Inflammatory macrophage (primary cell): ENCODE measurements at places on chromosomes 1 and 21.

DNA sequence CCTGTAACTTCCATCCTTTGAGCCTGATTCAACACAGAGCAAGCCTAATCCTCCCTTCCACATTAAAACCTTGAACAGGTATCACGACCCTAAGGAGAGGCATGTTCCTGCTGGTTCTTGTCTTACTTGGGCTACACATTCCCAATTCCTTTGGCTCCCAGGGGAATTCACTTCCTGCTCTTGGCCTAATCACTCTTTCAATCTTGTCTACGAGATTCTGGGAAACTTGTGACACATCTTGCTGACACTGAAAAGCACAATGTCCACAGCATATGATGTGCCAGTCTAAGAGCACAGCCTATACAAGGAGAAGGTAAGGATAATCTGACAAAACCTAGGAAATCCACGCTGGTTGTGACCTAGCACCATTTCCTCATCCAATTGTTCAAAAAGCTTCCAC is 163.9 kb downstream of the GABPA start:
- DNase-seq = no peak

- DNase-seq = peak; percentile 49
These were observed 187.1 kb downstream of the HIVEP3 start for GRCh38 chr1:41731516-41732030.

DNA sequence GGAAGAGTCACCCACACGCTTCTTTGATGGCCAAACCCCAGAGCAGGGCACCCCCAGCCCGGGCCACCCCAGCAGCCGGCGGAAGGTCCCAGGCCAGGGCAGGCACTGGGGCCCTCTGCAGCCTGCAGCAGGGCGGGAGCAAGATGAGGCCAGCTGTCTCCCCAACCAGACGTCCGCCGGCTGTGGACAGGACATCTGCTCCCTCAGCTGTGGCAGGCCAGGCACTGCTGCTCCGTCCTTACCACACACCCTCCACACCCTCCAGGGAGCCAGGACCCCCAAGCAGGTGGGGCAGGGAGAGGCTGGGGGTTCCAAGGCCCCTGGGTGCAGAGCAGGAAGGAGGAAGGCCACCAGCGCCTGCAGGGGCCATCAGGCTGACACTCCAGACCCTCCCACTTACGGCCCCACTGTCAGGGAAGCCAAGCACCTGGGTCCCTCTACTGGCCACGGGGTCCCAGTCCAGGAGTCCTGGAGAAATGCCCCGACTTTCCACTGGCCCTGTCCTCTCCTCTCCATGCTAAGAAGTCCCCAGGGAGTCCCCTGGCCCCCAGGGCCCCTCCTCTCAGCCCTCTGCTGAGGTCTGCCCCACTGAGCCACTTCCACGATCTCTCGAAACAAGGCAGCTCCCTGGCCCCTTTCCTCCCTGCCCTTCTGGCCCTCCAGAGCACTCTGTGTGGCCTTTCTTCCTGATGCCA is 5.6 kb downstream of the WNT9A start:
- no peak for DNase-seq

GRCh38 chr21:14523234-14523633 is 22.9 kb downstream of the SAMSN1 start:
- peak; percentile 78 for DNase-seq

GRCh38 chr21:35007348-35007747 is 41.8 kb downstream of the RUNX1 start:
- DNase-seq = no peak

- no peak for DNase-seq
These were observed 22.9 kb upstream of the MOB3C start for GRCh38 chr1:46639547-46639946.

GRCh38 chr21:32371913-32372314 is 20.9 kb downstream of the URB1 start:
- DNase-seq = peak; percentile 82

DNA sequence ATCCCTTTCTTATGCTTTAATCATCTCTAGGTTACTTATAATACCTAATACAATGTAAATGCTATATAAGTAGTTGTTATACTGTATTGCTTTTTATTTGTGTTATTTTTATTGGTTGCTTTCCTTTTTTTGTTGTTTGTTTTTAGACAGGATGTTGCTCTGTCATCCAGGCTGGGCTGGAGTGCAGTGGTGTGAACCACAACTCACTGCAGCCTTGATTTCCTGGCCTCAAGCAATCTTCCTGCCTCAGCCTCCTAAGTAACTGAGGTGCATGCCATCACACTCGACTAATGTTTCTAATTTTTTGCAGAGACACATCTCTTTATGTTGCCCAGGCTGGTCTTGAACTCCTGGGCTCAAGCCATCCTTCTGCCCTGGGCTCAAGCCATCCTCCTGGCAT is 26.9 kb downstream of the KRTAP19-8 start:
- no peak for DNase-seq

DNA sequence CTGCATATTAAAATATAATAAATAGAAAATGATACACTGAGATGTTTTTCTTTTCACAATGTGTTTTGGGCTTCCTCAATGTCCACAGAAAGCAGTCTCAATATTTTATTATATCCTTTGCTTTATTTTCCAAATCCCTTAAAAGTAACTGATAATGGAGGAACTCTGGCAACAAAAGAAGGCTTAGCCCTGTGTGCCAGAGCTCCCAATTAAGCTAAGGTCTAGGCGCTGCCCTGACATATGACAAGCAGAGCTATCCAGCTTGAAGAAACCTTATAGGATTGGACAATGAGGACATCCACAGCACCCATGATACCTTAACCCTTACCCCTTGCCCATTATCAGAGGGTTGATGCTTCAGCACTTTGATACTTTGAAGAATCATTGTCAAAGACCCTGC is 12.9 kb upstream of the SHCBP1L start:
- DNase-seq = no peak

DNA sequence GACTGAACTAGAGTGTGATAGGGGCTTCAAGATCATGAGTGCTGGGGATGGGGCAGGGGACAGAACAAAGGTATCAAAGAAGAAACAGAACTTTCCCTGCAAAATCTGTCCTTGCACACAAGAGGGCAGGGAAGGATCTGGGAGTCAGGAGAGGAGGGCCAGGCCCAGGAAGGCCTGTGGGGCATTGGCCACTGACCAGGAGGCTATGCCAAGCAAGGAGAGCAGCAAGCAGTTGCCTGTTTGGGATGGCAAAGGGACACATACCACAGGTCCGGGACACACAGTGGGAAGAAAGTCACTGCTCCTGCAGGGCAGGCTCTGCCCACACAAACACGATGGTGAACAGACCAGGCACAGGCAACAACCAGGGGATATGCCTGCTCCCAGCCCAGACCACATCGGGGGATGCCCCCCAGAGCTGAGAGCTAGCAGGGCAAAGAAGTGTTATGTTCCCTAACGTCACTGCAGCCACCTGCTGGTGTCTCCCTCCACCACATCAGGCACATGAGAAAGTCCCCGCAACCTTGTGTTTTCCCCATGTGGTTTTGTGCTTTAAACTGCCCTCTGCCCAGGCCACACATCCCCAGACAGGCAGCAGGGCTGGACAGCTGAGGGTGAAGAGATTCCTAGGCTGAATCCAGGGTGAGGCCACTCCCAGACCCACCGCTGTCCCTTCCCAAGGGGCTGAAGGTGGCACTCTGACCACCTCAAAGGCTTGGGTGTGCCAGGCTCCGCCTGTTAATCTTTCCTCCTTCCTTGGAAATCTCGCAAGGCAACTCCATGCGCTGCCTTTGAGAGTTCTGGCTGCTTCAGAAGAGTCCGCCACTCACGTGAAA is 53.6 kb downstream of the KIF21B start:
- DNase-seq = no peak

DNA sequence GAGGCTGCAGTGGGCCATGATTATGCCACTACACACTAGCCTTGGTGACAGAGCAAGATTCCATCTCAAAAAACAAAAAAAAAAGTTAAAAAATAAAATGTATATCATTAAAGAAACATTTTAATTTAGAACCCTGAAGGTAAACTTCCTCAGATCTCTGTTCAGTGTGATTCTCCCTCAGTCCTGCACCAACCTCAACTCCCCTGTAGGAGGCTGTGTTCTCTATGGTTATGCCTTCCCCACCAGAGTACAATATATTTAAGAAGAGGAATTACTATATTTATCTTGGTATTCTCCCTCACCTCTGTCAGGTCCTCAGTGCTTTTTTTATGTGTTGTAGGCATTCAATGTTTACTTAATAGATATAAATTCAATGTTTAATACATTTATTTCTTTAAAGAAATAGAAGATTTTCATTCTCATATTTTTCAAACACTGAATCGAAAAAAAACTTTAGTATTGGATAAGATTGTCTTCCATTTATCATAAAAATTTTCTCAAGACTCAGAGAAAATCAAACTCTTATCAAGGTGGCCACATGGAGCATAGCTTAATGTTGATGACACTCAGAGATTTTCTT is 4.8 kb upstream of the LRRC8B start:
- peak; percentile 66 for DNase-seq

- no peak for DNase-seq
These were observed 30.9 kb downstream of the SLC66A1 start for GRCh38 chr1:19342894-19343616.

- no peak for DNase-seq
These were observed 164.2 kb downstream of the FMN2 start for GRCh38 chr1:240255922-240256321.

DNA sequence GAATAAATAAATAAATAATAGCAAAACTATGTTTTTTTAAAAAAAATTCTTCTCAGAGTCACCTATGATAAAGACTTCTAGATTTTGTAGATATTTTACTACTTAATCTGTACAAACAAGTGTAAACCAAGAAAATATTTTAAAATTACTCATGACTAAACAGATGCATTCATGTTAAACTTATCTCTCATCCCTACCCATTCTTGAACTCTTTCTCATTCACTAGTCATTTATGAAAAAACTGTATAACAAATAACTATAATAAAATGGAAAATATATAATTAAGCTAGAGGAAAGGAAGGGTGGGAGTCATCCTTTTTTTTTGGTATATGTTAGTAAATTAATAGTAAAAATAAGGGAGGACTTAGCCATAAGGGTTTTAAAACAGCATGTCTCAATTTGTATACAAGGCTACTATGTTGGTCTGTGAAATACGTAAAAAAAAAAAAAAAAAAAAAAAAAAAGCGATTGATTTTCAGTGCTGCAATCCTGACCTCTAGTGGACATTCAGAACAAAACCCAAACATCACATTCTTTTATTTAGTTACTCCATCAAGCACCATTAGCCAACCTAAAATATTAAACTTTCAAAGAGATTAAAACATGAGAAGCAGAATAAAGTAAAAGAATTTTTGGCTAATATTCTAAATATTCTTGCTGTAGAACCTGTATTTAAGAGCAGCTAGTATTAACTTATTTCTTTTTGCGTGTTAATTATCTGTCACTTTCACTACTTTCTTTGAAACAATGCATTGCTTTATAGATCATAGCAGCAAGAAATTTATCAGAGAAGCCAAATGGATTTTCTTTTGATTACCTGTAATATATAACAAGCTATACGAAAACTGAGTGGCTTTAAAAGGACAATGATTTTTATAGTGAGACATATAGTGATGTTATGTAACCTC is 255.8 kb upstream of the CACYBP start:
- DNase-seq = peak; percentile 67

DNA sequence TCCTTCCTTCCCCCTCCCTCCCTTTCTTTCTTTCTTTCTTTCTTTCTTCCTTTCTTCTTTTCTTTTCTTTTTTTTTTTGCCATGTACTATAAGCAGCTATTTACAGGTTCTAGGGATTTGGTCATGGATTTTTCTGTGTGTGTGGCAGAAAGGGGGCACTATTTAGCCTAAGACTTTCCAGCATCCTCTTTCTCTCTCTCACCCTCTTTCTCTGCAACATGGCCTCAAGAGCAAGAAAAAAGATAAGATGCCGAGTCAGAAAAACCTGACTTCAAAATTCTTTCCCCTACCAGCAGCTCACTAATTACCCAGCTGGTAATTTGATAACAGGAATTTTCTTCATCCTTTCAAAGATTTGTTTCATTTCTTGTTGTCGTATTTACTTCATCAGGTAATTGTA is 458.3 kb upstream of the ADAMTS5 start:
- no peak for DNase-seq

DNA sequence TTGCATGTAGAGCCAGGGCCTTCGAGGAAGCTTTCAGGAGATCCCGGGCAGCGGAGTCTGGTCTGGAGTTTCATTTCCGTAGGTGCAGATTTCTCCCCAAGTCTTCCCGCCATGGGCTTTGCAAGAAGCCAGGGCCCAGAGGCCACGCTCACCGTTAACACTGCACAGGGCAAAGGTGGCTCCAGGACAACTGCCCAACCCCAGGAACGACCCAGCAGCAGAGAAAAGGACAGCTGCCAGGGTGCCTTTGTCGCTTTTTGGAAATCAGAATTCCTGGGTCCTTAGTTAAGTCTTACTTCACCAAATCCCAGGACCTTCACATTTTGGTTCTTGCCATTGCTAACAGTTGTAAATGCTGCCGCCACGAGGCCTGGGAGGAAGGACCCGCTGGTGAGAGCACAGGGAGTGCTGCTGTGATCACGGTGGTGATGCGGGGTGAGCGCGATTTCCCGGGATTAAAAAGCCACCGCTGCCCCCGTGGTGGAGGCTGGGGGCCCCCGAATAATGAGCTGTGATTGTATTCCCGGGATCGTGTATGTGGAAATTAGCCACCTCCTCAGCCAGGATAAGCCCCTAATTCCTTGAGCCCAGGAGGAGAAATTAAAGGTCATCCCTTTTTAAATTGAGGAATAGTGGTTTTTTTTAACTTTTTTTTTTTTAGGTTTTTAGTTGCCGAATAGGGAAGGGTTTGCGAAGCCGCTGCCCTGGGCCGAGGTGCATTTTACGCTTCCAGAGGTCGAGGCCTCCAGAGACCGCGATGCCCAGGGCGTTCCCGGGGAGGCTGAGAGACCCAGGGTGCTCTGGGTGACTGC is 8.2 kb downstream of the SIM2 start:
- DNase-seq = no peak

- peak; percentile 54 for DNase-seq
These were observed 1.1 kb downstream of the NMNAT2 start for GRCh38 chr1:183416850-183417771.

DNA sequence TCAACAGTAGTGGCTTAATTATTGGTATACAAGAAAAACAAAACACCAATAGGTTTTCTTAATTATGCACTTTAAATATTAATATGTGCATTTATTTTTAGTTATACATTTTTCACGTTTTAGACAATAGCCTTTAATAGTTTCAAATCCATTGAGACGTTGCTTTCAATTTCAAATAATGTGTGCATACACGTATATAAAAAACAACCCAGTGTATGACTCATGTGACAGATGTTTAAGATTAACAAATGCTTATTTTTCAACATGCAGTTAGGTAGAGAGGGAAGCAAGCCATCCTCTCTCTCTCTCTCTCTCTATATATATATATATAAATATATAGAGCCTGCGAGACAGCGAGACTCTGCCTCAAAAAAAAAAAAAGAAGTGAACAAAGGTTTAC is 24.3 kb downstream of the EYA3 start:
- peak; percentile 53 for DNase-seq

DNA sequence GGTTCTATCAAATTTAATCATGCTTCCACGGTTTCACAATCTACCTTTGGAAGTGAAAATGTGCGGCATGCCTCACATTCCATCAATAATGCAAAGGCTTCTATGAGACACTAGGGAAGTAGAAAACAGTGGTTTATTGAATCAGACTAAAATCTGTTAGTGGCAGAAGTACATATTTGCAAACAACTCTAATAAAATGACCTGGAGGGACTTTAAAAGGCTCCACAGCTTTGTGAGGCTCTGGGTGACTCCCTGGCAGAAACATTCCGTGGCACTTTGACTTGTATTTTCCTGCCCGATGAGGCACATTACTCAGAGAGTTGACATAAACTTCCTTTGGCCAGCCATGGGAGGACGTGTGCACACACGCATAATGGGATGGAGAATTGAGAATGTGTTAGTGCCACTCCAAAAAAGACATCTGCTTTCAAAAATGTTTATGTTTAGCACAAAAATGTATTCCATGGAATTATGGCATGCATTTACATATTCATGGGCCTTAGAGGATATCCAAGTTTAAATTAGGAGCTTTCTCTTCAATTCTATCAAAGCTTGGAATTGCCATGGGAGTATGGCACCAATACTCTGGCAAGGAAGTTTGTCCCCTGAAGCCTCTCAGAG is 60.0 kb upstream of the SSX2IP start:
- DNase-seq = no peak
